ENCODE measurements at places on chromosomes 4 and X.
A peak's percentile ranks its signal among the peaks of the same experiment; 100 is the strongest.

GRCh38 chrX:10902001-10902400 is 209.1 kb upstream of the HCCS start:
- DNase-seq: no peak

DNA sequence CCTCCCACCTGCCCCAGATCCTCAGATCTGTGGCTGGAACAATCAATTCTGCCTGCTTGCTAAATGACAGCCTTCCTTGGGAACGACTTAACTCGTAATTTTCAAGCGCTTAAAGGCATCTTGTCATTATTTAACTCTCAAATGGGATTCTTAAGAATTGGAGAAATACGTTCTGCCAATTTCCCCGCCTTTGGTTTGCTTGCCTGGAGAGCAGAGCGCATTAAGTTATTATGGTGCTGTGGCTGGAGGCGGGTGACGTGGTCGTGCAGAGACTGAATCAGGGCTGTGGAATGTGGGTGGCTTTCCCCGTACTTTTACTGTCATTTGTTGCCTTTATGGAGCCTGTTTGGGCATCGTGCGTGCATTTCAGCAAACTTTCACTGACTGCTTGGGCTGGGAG is 78.9 kb upstream of the PSAPL1 start:
- DNase-seq: no peak

GRCh38 chrX:150236327-150236726 is 126.8 kb upstream of the MAMLD1 start:
- no peak for DNase-seq

- no peak for DNase-seq
Measured at GRCh38 chr4:94605241-94605805, 152.4 kb upstream of the BMPR1B start.

GRCh38 chr4:141659539-141659938 is 23.2 kb downstream of the IL15 start:
- no peak for DNase-seq

DNA sequence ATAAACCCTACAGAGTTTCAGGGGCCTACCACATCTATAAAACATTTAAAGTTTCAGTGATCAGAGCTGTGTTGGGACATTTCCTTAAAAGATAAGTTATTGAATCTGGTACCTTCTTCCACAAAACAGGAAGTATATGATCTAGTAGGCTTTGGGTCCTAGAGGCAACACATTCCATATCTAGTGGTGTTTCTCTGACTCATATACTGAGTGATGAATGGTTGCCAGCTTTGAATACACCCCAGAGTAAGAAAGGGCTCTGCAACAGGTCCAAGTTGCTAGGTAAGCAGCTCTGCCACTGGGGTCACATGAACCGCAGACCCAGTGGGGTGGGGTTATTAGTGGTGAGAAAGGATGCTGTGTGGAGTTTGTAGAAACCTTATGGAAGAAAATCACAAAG is 32.4 kb upstream of the BLTP1 start:
- DNase-seq: no peak

DNA sequence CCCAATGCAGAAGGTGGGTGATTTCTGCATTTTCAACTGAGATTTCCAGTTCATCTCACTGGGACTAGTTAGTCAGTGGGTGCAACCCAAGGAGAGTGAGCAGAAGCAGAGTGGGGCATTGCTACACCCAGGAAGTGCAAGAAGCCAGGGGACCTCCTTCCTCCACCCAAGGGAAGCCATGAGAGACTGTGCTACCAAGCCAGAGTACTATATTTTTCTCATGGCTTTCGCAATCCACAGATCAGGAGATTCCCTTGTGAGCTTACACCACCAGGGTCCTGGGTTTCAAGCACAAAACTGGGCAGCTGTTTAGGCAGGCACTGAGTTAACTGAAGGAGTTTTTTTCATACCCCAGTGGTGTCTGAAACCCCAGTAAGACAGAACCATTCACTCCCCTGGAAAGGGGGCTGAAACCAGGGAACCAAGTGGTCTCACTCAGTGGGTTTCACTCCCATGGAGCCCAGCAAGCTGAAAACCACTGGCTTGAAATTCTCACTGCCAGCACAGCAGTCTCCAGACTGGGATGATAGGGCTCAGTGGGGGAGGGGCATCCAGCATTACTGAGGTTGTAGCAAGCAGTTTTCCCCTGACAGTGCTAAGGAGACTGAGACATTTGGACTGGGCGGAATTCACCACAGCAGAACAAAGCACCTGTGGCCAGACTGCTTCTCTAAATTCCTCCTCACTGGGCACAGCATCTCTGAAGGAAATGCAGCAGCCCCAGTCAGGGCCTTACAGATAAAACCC is 903.4 kb downstream of the TECRL start:
- DNase-seq: no peak

DNA sequence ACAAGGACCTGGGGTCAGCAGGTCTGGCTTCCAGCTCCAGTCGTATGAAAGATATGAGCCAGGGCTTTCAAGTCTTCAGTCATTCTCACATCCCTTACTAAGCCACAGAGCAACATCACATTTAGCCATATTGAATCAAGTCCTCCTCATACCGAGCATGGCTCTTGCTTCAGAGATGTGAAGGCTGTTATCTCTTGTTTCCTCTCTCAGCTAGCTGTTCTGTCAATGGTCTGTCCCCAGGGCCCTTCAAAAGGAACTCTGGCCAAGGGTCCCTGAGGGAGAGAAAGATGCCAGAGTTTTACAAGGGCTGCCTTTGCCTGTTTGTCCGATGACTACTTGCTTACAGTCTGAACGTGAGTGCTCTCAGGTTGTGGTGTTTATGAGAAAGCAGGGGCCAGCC is 30.5 kb downstream of the DOCK11 start:
- no peak for DNase-seq

DNA sequence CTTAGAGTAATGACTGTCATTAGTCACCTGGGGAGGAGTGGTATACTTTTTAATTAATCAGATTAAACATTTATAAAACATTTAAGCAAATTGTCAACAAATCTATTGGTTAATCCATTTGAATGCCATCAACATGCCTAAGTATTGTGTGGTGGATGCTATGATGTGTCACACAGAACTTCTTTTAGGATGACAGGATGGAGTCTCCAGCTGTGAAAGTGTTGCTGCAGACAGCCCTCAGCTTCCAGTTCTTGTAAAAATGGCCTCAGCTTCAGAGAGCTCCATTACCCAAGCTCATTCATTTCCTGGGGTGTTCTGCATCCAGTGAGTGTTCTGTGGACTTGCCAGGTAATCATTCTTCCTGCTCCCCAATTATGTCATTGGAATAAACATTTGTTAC is 74.3 kb upstream of the CLNK start:
- no peak for DNase-seq

DNA sequence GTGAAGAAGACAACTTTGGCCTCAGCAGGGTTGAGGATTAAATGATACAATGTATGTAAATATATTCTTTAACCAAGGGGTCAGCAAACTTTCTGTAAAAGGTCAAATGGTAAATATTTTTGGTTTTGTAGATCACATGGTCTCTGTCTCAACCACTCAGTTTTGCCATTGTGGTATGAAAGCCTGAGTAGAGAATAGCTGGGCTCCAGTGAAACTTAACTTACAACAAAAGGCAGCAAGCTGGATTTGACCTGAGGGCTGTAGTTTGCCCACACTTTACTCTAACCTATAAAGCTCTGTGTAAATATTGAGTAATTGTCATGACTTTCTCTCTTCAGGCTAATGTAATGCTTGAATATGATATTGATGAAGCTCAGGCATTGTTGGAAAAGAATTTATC is 19.6 kb downstream of the VBP1 start:
- no peak for DNase-seq

GRCh38 chrX:105101378-105101777 is 119.1 kb downstream of the TEX13A start:
- no peak for DNase-seq

DNA sequence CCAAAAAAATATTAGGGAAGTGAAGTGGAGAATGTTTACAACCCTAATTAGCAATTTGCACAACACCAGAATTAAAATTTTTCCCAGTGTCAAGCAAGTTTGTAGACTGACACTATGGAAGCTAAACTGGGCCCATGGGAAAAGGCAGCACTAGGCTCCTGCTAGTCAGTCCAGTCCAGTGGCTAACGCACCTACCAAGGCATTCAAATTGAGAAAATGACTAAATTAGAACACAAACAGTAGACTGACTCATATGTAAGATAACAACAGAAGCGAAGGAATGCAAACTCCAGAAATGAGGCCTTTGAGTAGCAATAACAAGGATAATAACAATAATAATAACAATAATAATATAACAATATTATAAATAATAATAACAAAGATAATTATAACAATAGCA is 90.7 kb downstream of the GRIA3 start:
- no peak for DNase-seq

- DNase-seq: peak; percentile 38
Measured at GRCh38 chrX:39675619-39676018, 422.1 kb downstream of the BCOR start.

- DNase-seq: peak; percentile 98
Measured at GRCh38 chr4:705278-706082, at the start of gene PCGF3. PCGF3 (plus strand) TSS chr4:705832; CDS start chr4:733681, 27,849 bp downstream.

- peak; percentile 70 for DNase-seq
Measured at GRCh38 chrX:47831788-47832187, 4.9 kb upstream of the ZNF81 start.

- no peak for DNase-seq
Measured at GRCh38 chr4:76562836-76563453, 127.9 kb downstream of the SHROOM3 start.

DNA sequence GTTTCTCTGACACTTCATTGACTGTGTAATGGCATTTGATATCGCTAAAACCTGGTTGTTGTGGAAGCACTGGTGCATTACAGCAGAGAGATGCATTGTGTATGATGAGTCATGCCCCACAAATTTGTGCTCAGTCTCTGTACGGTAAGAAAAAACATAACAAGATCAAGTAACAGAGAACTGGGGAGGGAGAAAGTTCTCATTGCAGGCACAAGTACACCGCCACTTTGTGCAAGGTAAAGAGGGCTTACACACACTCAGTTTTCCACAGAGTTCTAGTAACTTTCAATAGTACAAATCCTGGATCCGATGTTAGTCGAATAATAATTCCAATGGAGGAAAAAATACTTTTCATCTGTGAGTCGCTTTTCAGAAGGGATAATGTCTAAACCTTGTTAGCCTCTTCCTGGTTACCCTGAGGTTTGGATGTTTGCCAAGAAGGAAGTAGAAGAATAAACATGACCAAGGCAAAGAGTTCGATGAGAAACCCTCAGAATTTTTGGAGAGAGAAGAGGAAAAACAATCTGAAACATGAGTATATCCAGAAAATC is 512.5 kb upstream of the SLIT2 start:
- no peak for DNase-seq

GRCh38 chr4:730511-730910 is 24.9 kb downstream of the PCGF3 start:
- no peak for DNase-seq

DNA sequence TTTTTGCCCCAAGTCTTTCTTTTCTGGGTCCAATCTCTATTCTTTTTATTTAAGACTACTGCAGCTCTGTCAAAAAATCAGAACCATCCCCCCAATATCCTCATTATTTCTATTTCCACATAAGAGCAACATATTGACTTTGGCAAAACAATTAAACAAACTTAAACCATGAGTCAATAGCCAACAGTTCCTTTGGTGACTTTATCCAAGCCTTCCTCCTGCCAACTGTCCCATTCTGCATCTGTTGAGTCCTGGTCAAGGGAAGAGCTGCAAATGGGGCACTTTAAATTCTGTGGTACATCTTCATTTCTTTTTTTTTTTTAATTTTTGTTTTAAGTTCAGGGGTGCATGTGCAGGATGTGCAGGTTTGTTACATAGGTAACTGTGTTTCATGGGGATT is 1875.0 kb upstream of the PCDH7 start:
- no peak for DNase-seq

DNA sequence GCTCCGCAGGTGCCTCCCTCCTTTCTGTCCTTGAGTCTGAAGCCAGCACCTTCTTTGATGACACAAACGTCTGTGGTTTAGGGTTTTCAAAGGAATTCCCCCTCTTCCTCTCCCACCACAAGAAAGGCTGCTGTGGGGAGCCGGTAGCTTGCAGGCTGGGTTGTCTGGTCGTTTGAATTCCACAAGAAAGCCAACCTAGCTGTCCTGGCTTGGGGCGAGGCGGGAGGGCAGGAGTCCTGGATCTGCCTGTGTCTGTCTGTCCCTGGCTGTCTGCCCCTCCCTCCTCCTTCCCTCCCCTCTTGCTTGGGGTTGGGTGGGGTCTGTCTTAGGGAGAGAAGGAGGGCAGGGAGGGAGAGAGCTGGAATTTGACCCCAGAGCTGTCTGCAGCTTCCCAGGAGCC is 56.3 kb downstream of the SHROOM2 start:
- no peak for DNase-seq

GRCh38 chrX:72367516-72367915 is 61.8 kb upstream of the CITED1 start:
- no peak for DNase-seq

DNA sequence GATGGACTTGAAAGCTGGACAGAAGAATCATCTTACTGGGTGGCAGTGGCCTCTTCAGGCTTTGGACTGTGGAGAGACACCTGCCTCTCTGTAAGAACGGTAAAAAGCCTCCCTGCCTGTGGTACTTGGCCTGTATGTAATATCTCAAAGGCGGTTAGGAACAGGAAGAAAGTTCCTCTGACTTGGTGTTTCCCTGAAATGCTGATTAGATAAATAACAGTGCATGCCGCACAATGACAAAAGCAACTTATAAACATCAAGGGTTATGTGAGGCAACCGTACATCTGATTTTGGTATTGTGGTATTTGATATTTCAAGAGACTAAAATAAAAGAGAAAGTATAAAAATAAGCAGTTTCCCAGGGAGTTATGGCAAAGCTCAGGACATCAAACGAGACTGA is 92.4 kb upstream of the SORBS2 start:
- DNase-seq: no peak

DNA sequence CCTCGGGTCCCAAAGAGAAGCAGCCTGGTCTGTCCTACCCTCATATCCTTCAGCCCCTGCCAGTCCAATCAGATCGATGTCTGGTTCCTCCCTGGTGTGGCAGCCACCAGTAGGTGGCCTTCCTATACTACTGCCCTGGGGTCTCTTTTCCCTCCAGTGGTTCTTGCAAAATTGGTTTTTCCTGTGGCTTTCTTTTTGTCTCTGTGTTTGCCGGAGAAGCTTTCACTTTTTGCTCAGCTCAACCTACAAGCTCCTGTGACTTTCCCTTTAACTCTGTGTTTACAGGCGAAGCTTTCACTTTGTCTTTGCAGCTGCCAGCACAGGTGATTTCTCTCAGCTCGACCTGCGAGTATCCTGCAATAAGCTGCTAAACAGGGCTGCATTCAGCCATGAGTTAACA is 46.8 kb downstream of the UGT2A3 start:
- DNase-seq: no peak

GRCh38 chrX:31036895-31037294 is 34.9 kb downstream of the FTHL17 start:
- DNase-seq: peak; percentile 69

- DNase-seq: no peak
Measured at GRCh38 chr4:123661080-123661737, 264.6 kb downstream of the SPRY1 start.

- DNase-seq: no peak
Measured at GRCh38 chr4:88756149-88756548, 58.5 kb upstream of the NAP1L5 start.

DNA sequence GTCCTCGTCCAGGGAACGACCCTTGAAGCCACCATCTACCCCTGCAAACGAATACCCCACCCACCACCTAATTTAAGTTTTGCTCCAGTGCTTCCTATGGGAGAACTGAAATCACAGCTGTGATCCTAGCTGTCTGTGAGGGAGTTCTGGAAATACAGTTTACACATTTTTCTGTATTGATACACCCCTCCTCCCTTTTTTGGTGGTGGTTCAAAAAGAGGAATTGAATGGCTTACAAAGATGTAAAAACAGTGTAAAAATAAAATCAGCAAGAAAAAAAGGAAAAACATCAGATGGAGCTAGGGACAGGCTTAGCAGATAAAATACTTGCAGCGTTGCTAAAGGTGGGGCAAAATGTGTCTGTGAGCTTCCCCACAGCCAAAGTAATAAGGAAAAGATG is 86.6 kb downstream of the SORCS2 start:
- DNase-seq: no peak
